Activated T-helper 17 cell treated with anti-CD3 and anti-CD28 coated beads, Interleukin-2, amount 50 U/mL, for 72 hours (primary cell): ENCODE measurements at places on chromosomes 5 and 9.

DNA sequence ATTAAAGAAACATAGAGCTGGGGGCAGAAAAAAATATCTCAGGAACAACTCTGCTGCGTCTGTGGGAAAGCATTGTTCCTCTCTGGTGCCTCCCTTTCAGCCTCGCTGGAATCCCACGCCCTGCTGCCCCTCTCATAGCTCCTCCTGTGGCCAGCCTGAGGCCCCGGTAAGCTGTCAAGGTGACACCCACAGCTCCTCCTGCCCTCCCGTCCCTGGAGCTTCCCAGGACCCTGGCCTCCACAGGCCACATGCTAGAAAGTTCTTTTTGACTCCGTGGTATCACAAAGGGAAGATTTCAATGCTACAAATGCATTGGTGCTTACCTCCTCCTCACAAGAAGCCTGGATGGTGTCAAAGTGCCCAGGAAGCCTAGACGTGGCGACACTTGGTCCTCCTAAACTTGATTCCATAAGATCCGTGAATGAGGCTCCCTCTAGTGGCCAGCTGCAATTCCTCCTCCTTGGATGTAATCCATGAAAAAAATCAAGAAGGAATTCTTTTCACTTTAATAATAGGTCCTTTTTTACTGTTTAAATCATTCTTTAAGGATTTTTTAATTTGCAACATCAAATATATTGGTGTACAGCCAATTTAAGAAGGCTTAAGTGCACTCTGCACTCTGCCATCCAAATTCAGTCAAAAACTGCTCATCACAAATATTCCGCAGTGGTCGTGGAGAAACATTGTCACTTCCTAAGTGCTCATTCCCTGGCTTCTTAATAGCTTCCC is 104.9 kb downstream of the CFAP90 start:
- no peak for ATAC-seq

GRCh38 chr9:137437691-137438590 is 3.2 kb downstream of the ENTPD8 start:
- ATAC-seq: no peak

GRCh38 chr5:36613241-36613640 is 6.8 kb downstream of the SLC1A3 start:
- ATAC-seq: no peak

GRCh38 chr5:56054666-56055065 is 59.9 kb upstream of the IL6ST start:
- ATAC-seq: no peak

DNA sequence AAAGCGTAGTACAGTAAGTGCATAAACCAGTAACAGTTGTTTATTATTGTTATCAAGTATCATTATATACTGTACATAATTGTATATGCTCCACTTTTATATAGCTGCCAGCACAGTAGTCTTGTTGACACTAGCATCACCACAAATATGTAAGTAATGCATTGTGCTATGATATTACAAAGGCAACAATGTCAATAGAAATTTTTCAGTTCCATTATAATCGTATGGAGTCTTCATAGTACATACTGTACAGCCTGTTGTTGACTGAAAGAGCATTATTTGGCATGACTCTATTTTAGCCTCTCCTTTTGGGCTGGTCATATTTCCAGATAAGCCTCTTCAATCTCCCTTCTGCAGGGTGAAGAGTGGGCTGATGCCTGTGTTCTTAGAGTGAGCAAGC is 40.4 kb downstream of the CFAP95 start:
- ATAC-seq: no peak

DNA sequence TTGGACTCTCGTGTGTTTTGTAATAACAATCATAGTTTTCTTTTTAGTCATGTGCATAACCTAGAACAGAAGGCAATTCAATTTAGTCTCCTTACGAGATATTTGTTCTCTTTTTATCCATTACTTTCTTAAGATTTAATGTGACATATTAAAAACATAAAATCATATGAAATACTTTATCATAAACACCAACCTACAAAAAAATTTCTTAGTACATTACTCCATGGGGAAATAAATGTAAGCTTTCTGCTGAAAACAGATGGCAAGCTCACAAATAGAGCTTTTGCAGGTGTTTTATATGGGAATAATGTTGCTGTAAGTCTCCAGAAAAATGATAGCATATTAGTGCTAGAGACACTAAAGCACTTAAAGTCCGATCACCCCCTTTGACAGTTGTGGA is 1035.2 kb upstream of the ARRDC3 start:
- ATAC-seq: no peak

DNA sequence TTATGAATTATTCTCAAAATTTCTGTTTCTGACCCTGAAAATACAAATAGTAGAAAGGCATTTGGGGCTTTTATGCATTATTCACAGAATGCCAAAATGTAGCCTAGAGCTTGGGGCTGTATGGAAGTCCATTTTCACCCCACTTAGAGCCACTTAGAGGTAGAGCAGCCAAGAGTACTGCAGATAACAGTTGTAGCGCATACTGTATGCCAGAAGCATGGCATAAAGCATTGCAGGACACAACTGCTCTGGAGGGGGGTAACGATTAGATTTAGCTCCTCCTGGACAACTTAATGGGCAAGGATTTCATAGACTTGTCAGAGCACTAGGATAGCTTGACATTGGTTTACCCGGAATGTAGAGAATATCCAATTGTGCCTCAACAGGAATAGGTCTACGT is 15.7 kb downstream of the SLC31A1 start:
- ATAC-seq: no peak

GRCh38 chr5:18027241-18027867 is 393.1 kb downstream of the TAF11L14 start:
- ATAC-seq: no peak

GRCh38 chr9:128070874-128071273 is 2.8 kb downstream of the SLC25A25 start:
- no peak for ATAC-seq

DNA sequence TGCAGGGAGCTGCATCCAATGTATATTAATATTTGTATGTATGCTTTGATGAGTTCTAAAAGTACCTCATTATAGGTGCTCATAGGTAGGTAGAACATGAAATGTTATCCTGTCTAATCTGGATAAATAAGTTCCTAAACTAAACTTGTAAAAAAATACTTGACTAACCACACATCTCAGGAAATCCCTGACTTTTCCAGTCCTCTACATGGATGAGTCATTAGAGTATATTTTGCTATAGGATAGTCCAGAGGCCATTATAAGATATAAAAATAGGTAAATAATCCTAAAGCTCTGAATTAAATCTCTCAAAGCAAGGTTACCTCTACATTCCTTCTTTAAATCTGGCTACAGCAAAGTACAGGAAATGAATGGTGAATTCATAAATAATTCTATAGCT is 404.3 kb downstream of the RAB3C start:
- no peak for ATAC-seq

DNA sequence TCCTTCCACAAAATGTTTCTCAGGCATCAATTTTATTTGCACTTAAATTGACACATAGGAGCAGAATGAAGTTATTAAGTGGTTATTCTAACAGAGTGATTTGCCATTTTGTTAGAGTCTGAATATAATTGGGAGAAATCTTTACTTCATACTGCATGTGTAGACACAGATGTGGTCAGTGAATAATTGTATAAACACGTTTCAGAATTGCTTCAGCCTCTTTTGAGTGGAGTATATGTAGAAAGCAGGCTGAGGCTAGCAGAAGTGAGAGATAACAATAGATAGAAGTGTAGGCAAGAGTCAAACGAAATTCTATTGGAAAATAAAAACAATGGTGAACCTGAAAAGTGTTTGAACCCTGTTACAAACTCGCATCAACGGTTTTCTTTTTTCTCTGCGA is 270.7 kb downstream of the TMEM167A start:
- no peak for ATAC-seq

DNA sequence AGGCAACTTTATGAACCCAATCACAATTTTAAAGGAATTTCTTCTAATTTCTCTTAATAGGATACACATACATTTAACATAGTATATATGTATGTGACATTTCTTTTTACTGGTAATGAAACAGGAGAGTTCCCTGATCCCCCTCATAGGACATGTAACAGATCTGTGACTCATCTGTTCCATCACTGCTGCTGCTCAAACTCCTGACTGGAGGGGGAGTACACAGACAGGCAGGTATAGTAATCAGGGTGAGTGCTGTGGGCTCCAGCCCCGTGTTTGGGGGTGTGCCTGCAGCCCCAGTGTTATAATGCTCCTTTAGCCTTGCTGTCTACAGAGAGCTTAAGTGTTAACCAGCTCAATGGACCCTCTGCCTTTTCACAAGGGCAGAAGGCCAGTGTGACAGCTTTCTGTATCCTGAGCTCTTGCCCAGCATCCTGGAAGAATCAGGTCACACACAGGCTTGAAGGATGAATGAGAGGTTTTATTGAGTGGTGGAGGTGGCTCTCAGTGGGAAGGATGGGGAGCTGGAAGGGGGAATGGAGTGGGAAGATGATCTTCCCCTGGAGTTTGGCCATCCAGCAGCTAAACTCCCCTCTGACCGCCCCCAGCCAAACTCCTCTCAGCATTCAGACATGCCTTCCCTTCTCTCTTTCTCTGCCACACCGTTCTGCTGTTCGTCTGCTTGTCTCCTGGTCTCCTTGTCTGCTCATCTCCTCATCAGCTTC is 161.3 kb downstream of the ZNF608 start:
- no peak for ATAC-seq

- no peak for ATAC-seq
Observed at GRCh38 chr9:136117916-136118319, 757 bp downstream of the TMEM250 start.

- no peak for ATAC-seq
Observed at GRCh38 chr9:134304690-134305089, 21.6 kb upstream of the RXRA start.

GRCh38 chr9:108671176-108671575 is 184.6 kb downstream of the ACTL7B start:
- no peak for ATAC-seq

- no peak for ATAC-seq
Observed at GRCh38 chr5:88889189-88890069, 6.4 kb upstream of the MEF2C start.
